H1 (cell line): ENCODE measurements at places on chromosomes 5 and 9.

- no peak for DNase-seq
These were observed 49.6 kb downstream of the CCDC180 start for GRCh38 chr9:97357056-97357455.

DNA sequence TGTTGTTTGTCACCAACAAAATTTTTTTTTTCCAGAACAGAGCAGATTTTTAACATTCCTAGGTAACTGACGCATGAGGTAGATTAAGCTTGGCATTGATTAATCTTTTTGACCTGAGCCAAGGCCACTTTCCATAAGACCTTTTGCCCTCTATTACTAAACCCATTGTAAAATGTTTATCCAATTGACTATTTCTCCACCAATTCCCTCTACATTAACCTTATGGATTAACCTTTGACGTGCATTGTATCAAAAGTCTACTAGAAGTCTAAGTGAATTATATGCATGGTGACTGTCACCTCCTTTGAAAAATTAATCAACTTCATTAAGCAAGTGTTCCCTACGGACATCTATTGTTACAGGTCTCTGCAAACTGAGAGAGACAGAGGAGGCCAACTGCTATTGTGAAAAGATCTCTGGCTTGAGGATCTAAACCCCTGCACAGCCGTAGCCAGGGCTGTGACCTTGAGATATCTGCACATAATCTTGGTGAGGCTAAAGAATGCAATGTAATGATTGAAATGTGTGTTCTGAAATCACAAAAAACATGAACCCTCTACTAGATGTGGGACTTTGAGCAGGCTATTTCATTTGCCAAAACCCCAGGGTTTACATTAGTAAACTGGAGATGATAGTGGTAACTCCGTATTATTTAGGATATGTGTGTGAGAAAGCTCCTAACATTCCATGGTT lies 632.2 kb downstream of the TLR4 start:
- no peak for DNase-seq

DNA sequence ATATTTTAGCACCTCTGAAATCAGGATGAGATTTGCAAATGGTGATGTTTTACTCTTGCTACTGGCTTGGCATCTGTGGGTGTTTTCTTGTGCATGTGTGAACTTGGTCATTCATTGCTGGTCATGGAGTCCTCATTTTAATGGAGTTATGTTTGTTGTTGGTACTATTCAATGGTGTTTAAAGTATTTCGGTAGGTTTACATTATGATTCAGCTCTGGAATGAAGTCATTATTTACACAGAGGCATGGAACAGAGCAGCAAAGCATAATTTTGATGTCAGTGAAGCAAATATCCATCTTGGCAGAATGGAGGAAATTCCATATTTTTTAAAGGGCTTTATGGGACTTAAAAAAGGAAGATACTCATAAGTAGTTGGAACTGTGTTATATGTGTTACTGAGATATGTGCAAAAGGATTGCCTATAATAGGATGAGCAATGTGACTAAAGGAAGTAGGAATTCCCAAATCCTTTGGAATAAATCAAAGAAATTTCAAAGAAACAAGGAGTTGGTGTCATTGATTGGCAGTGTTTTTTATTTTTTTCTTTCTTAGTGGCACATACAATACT lies 147.4 kb downstream of the ACTBL2 start:
- DNase-seq, result no peak

- DNase-seq, result no peak
These were observed 372.8 kb downstream of the TMEM167A start for GRCh38 chr5:82704381-82704780.

GRCh38 chr5:162473041-162473714 lies 405.6 kb downstream of the GABRG2 start:
- no peak for DNase-seq

DNA sequence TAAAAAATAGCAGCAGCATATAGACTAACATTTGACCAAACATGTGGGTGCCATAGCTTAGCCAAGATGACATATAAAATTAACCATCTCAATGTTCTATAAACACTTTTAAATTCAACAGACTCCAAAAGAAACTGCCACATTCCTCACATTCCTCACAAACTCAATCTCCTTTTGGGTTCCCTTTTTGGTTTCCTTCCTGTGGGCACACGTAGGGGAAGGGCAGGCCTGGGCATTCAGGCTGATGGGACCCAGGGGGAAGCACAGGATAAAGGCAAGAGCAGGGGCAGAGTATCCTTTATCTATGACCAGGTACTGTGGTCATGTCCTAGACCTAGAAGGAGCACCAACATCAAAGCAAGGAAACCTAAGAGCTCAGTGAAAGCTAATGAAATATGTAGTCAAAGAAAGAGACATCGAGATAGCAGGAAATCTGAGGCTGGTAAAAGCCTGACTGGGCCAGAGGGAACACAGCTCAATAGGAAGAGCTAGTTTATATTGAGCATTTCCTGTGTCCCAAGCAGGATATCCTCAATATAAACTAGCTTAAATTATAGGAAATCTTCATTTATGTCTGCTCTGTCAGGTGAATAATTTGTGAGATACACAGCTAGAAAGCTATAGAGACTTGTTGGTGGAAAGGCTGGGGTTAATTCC lies 13.6 kb upstream of the ERAP1 start:
- DNase-seq, result no peak

DNA sequence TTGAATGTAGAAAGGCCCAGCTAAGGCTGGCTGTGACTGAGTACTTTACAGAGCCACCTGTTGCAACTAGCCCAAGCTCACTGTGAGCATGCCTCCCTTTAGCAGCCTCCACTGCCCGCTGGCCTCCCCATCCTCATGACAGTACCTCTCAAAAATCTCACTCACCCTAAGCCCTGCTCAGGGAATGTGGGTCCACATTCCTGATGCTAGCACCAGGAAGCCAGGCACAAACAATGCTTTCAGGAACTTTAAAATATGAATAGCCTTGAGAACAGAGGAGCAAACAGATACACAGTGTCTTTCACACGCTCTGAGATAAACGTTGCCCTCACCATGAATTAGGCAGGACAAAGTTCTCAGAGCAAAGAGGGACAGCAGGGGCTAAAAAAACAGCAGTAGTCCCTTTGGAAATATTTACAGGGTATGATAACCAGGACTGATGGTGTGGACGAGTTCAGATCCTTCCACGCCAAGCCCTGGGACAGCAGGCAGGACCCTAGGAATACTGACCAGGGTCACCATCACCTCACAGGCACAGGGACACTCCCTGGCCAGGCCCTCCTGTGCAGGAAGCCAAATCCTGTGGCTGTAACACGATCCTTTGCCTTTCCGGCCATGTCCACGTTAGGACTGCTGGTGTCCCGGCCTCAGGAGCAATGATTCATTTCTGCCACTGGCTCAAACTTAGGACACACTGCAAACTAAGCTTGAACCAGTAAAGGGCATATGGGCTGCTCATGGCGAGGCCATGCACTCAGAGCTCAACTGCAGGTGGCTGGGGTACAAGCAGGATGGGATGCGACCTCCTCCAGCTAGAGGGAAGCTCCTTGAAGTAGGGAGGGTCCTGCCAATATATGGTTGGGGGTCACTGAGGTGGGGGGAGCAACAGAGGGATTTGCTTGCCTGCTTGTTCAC lies 9.6 kb downstream of the ACSL6 start:
- no peak for DNase-seq

GRCh38 chr9:133341369-133342068 lies 5.5 kb upstream of the SURF6 start:
- DNase-seq, result no peak

GRCh38 chr5:170480260-170480659 lies 23.6 kb upstream of the KCNIP1 start:
- no peak for DNase-seq

GRCh38 chr9:26301659-26302058 lies 590.9 kb downstream of the CAAP1 start:
- DNase-seq, result no peak

DNA sequence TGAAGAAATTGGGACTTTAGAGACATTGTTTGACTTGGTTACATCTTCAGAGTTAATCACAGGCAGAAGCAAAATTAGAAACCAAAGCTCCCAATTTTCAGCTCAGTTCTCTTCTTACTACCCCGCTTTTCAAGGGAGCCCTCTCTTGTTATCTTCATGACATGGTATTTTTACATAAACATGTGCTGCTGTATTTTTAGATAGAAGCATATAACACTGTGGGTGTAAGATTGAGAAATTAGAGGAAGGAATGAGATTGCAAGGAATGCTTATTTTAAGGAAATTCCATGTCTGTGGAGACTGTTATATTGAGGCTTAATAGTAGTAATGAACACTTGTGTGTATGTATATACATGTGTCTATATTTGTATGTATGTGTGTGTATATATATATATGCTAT lies 401.6 kb downstream of the TMEM232 start:
- no peak for DNase-seq

DNA sequence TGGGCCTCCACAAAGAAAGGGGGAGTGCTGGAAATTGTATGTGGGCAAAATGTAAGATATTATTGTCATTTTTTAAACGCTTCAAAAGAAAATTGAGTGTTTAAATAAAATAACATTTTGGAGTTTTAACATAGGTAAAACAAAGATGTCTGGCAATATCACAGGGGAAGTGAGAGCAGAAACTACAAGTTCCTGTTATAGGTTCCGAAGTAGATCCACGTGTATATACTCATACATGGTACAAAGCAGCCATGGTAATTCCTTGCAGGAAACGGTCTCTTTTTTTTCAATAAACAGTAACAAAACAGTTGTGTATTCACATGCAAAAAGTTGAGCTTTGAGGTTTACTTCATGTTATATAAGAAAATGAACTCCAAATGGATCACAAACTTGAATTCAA lies 78.4 kb downstream of the MTRR start:
- no peak for DNase-seq

GRCh38 chr9:120544441-120544840 lies 35.5 kb downstream of the CDK5RAP2 start:
- no peak for DNase-seq

DNA sequence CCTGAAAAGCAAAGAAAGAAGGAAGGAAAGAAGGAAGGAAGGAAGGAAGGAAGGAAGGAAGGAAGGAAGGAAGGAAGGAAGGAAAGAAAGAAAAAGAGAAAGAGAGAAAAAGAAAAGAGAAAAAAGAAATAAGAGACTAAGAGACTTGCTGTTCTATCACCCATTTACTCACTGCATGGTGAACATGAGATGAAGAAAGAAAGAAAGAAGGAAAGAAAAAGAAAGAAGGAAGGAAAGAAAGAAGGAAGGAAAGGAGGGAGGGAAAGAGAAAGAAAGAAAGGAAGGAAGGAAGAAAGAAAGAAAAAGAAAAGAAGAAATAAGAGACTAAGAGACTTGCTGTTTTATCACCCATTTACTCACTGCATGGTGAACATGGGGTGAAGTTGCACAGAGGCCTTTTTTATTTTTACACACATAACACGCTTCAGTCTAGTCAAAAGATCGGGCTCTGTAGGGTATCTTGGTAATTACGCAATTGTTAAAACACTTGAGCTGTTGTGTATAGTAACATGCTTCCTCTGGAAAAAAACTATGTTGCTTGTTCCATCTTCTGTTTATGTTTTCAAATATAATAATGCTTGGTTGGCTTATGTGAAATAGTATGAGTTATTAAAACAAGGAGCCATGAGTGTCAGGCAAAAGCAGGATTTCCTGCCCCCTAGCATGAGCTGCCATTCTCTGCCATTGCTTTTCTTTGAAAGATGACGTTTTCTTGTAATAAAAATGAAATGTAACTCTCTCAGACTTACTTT lies 119.3 kb upstream of the ZNF608 start:
- no peak for DNase-seq

DNA sequence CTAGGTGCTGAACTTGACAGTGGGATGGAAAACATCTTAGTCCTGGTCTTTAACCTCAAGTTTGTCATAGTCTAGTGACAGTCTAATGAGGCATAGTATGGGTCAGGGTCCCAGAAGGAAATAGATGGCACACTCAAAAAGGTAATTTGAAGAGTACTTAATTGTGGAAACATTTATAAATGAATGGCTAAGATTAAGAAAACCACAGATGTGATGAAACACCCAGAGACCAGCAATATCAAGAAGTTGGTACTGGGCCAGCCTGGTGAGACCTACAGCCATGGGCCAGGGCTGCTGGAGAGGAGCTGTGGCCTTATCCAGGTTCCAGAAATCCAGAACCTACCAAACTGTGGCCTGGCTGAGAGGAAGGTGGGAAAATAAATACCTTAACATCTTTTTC lies 93.5 kb upstream of the ATG10 start:
- DNase-seq, result no peak

DNA sequence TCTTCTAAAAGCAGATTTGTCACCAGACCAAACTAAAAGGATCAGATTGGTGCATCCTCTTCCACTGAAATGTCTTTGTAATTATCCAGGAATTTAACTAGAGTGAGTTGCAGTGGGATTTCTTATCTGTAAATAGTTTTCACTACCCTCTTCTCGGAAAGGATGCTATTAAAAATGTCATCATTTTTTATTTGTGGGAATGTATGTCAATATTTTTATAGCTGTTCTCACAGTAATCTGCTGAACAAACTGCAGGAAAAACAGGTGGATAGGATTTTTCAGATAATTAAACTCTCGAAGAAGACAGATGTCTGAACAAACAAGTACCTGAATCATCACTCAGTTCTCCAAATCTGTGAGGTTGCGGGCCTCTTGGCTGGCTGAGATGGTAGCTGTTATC lies 62.7 kb downstream of the RAB14 start:
- no peak for DNase-seq

DNA sequence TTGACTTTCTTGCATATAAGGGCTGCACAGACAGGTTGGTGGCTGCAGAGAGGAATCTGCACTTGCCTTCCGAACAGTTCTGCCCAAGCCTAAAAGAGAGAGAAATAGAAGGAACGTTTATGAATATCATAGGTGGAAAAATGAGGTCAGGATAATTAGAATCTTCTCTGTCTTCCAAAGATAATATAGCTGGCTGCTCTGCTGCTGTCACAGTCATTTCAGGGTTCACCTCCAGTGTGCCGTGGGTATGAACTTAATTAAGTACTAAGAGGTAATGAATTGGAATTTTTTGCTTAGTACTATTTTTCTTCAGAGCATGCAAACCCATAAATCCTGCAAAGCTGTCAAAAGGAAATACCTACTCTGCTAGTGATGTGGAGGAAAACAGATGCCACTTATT lies 82.2 kb downstream of the PRDM6 start:
- DNase-seq, result no peak

- DNase-seq, result no peak
These were observed 34.9 kb upstream of the FGF1 start for GRCh38 chr5:142720641-142721271.

GRCh38 chr5:111983459-111983858 lies 226.5 kb upstream of the NREP start:
- DNase-seq, result no peak

DNA sequence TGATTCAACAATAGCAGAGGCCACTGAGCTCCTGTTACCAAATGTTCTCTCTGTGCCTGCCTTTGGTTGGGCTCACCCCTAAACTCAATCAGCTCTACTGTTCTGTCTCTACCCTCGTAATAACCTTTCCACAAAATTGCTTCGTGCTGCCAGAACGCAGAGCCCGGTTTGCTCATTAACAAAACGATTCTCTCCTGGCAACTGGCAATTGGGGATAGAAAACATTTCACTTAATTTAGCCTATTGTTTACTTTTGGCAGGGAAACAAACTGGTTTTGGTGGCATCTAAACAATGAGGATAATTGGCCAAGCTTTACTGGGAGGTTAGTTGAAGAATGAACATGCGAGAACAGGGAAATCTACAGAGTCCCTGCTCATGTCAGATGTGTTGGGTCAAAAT lies 56.6 kb downstream of the SLC28A3 start:
- no peak for DNase-seq

- DNase-seq, result no peak
These were observed 68.7 kb downstream of the ACTL7B start for GRCh38 chr9:108786901-108787689.
